ENCODE measurements at places on chromosomes 5 and 9.

DNA sequence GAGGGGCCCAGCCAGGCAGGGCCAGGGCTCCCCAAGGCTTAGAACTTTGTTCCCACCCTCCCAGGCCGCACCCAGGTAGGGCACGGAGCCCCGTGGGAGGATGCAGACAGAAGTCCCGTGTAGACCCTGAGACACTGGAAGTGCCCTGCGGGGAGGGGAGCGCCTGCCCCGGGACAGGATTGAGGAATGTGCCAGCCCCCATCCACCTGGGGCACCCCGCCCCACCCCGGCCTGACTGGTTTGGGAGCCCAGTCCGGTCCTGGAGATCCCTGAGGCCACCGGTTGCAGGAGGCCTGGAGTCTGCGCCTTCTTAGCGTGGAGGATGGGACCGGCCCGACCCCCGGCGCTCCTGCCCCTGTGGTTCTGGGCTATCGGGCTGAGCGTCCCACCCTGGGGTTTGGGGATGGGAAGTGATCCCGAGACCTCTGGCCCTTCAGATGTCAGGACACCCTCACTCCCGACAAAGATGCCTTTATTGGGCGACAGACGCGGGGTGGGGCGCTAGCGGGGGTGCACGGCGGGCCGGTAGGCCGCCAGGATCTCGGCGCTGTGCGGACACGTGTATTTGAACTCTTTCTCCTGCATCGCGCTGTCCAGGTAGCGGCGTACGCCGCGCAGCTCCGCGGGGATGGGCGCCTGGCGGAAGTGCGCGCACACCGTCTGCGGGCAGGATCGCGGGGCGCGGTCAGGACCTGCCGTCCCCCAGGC, 2.0 kb downstream of the CLIC3 start:
- no peak overlapping the region for H3K4me3 ChIP-seq
- no peak for DNase-seq
- no peaks in the 10 kb centered on the region for H3K27me3 ChIP-seq
- H3K27ac ChIP-seq = no peak overlapping the region
- H3K4me1 ChIP-seq = peaks cover 30% of the 10 kb centered on the region

GRCh38 chr5:40841068-40841805, at the start of gene CARD6:
CARD6 (plus strand) TSS chr5:40841367; CDS start chr5:40841383, 16 bp downstream.
- peak; percentile 76 for DNase-seq
- H3K27ac ChIP-seq = peak within 1 kb of the TSS; percentile 87
- no peaks in the 10 kb centered on the region for H3K27me3 ChIP-seq
- H3K4me3 ChIP-seq = peak within 1 kb of the TSS; percentile 40

DNA sequence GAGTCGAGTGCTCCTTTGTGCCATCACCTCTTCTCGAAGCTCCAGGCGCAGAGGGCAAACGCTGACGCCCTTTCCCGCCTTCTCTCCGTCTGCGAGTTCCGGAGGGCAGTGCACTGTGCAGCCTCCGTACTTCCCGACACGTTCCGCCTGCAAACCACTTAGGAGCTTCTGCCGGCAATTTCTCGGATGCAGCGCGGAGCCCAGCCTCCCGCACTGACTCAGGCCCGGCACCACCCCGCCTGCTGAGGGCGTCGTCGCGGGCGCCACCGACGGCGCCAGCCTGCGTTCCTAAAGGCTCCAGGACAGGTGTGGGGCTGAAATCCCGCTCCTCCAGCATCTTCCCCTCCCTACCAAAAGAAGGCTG, 9.3 kb upstream of the TRIM36 start:
- no peak for DNase-seq
- no peaks in the 10 kb centered on the region for H3K36me3 ChIP-seq
- no peak overlapping the region for H3K27ac ChIP-seq
- peaks cover 11% of the 10 kb centered on the region for H3K4me1 ChIP-seq
- H3K27me3 ChIP-seq = peaks cover 92% of the 10 kb centered on the region

DNA sequence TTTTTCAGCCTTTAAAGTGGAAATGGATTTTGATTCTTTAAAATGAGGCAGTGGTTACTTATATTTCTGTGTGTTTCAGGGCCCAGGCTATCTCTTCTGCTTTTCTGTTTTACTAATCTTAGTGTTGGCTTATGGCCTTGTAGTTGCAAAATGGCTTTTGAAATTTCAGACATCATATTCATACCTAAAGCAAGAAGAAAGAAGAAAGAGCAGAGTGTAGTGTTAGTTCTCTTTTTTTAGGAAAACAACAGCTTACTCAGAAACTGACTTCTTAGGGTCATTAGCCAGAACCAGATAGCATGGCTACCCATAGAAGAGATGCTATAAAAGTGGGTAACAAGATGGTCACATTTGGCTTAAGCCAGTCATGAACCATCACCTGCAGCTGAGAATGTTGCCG, 20.9 kb downstream of the ZBED3 start:
- H3K27me3 ChIP-seq = peaks cover 3% of the 10 kb centered on the region
- DNase-seq = no peak
- H3K27ac ChIP-seq = no peak overlapping the region
- H3K4me3 ChIP-seq = no peak overlapping the region
- peaks cover 44% of the 10 kb centered on the region for H3K36me3 ChIP-seq

GRCh38 chr5:167205881-167206280, 1085.6 kb upstream of the WWC1 start:
- DNase-seq = no peak
- no peak overlapping the region for H3K4me3 ChIP-seq
- no peak overlapping the region for H3K27ac ChIP-seq

GRCh38 chr5:154351141-154351540, 94.7 kb upstream of the SAP30L start:
- peaks cover 33% of the 10 kb centered on the region for H3K4me1 ChIP-seq
- no peaks in the 10 kb centered on the region for H3K27me3 ChIP-seq
- no peak for DNase-seq
- no peak overlapping the region for H3K27ac ChIP-seq
- no peak overlapping the region for H3K4me3 ChIP-seq

- H3K27ac ChIP-seq = no peak overlapping the region
- no peak overlapping the region for H3K4me3 ChIP-seq
- no peaks in the 10 kb centered on the region for H3K36me3 ChIP-seq
- no peak for DNase-seq
Observed at GRCh38 chr5:8508231-8508630, 639.3 kb downstream of the MTRR start.

GRCh38 chr9:117485176-117485575, 70.3 kb upstream of the ASTN2 start:
- no peaks in the 10 kb centered on the region for H3K27me3 ChIP-seq
- H3K4me1 ChIP-seq = no peaks in the 10 kb centered on the region
- DNase-seq = no peak
- no peaks in the 10 kb centered on the region for H3K36me3 ChIP-seq

- H3K4me3 ChIP-seq = no peak overlapping the region
- H3K4me1 ChIP-seq = no peaks in the 10 kb centered on the region
- 0 out of 2 replicates have a peak, but pooled peaks cover 3% of the 10 kb centered on the region for H3K36me3 ChIP-seq
- no peaks in the 10 kb centered on the region for H3K27me3 ChIP-seq
- H3K27ac ChIP-seq = no peak overlapping the region
- DNase-seq = no peak
Observed at GRCh38 chr5:69305512-69305911, 27.1 kb downstream of the CCDC125 start.

- H3K27me3 ChIP-seq = no peaks in the 10 kb centered on the region
- H3K4me3 ChIP-seq = no peak overlapping the region
- H3K36me3 ChIP-seq = no peaks in the 10 kb centered on the region
Observed at GRCh38 chr5:92017776-92018175, 634.7 kb upstream of the ARRDC3 start.

DNA sequence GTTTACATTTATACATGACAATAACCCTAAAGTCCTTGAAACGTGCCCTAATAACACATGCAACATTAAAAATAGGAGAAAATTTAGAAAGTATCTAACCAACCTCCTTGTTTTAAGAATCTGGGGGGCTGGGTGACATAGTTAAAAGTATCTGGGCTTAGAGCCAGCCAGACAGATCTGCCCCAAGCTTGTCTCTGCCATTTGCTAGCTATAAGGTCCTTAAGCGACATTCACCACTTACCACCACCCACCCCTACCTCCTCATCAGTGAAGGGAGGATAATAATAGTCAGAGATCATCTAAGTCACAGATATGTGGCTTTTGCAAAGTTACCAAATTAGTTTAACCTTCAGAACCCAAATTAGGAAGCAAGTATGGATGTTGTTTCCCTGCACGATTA, 33.8 kb upstream of the CAST start:
- no peak overlapping the region for H3K4me3 ChIP-seq
- peak overlapping the region; percentile 96 for H3K27ac ChIP-seq
- no peaks in the 10 kb centered on the region for H3K36me3 ChIP-seq

DNA sequence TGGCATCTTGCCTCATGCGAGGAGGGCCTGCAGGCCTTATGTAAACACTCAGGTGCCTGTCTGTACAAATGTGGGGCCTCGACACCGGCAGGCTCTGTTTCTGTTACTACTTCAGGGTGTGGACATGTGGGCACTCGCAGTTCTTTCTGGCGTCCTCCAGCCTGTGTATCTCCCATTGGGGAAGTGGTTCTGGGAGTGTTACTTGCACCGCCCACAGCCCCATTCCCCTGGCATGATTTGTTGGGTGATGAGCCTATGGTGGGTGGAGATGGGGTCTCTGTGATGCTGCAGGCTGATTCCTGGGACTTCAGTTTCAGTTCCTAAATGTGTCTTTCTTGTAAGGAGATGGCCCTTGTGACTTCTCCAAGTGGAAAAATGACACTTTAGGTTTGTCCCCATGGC, 82.1 kb upstream of the PITX1 start:
- H3K4me1 ChIP-seq = no peaks in the 10 kb centered on the region
- H3K4me3 ChIP-seq = no peak overlapping the region
- peaks cover 3% of the 10 kb centered on the region for H3K27me3 ChIP-seq
- H3K36me3 ChIP-seq = no peaks in the 10 kb centered on the region
